ENCODE measurements at places on chromosomes 2 and 18. TPM values are rescaled to one million over a fixed set of nuclear protein-coding genes. Genes with fewer than 3 reads are reported as not detected.

Gene TSHZ1
- 9.7 TPM for total RNA-seq

Gene IL1R1
- 5.2 TPM for total RNA-seq

Gene CD207
- total RNA-seq: not detected

Gene FEZ2
- 43.4 TPM for total RNA-seq

Gene TRAF3IP1
- 30.1 TPM for total RNA-seq

Gene FOSL2
- 122 TPM for total RNA-seq

Gene GLI2
- total RNA-seq: 0.74 TPM

Gene PLEK
- total RNA-seq: not detected

Gene CYTIP
- not detected for total RNA-seq
